ENCODE measurements at places on chromosomes 1 and 21. TPM values are rescaled to one million over a fixed set of nuclear protein-coding genes. Genes with fewer than 3 reads are reported as not detected.
A peak's percentile ranks its signal among the peaks of the same experiment; 100 is the strongest.

- peak; percentile 43 for DNase-seq
Measured at GRCh38 chr1:156489166-156489934, 11.2 kb downstream of the MEF2D start.

GRCh38 chr1:9400425-9401079 is 107.9 kb downstream of the SPSB1 start:
- peak; percentile 30 for DNase-seq

GRCh38 chr1:200207711-200208126 is 180.2 kb downstream of the NR5A2 start:
- DNase-seq = no peak

GRCh38 chr1:154759793-154760192 is 110.3 kb downstream of the KCNN3 start:
- no peak for DNase-seq

Gene FMO2
- not detected for total RNA-seq

Gene SGIP1
- not detected for total RNA-seq

Gene FMO4
- total RNA-seq = 1.2 TPM

DNA sequence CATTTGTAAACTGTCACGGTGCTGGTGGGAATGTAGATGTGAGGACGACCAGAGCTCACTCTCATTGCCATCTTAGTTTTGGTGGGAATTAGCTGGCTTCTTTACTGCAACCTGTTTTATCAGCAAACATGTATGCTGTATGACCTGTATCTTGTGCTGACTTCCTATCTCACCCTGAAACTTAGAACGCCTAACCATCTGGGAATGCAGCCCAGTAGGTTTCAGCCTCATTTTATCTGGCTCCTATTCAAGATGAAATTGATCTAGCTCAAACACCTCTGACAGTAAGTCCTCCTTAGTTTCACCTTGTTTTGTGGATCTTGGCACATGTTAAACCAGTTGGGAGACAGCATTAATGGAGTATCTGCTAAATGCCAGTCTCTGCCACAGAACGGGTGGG is 174.6 kb downstream of the HLX start:
- no peak for DNase-seq

DNA sequence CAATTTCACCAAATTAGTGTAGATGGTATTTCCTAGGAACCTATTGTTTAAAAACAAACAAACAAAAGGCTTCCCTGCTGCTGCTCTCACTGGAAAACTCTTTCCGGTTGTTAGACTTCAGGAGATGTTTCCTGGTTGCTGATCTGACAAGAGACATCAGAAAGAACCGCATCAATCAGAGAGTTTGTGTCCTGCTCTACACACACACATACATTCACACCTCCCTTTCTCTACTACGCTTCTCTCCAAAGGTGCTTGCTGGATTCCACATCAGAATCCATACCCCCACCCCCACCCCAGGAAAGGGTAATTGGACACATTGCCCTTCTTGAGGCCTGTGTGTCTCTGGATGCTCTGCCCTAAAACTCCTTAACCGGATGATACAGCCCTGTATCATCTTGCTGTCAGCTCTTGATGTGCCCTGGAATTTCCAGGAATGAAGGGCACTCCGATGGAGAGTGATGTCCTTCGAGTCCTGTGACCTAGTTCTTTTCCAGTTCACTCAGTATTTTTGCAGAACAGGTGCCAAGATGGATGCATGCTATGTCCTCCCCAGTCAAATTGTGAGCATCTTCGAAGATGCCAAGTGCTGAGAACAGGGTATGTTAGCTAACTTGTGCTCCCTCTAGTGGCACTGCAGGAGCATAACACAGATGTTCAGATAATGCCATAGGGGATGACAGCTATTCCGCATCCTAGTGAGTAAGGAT is 113.7 kb upstream of the SLC35F3 start:
- DNase-seq = peak; percentile 28

- peak; percentile 48 for DNase-seq
Measured at GRCh38 chr21:32611471-32611997, 643 bp downstream of the CFAP298 start.

DNA sequence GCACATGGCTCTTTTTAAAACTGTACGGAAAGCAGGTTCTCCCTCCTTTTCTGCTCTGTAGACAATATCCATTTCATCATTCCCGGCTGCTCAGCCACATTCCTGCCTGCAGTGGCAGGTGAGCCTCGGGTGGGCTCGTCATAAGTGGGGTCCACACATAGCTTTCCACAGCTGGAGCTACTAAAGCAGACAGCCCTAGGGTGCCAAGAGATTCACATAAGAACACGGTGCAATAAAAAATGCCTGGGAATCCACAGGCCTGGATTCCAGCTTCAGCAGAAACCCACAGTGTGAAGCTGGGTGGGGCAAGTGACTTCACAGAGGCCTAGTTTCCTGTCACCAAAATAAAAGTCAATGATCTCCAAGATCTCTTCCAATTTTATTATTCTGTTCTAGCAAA is 96.4 kb downstream of the MIS18A start:
- DNase-seq = no peak

Gene PBX1
- 0.18 TPM for total RNA-seq

Gene NEXN
- 0.95 TPM for total RNA-seq

DNA sequence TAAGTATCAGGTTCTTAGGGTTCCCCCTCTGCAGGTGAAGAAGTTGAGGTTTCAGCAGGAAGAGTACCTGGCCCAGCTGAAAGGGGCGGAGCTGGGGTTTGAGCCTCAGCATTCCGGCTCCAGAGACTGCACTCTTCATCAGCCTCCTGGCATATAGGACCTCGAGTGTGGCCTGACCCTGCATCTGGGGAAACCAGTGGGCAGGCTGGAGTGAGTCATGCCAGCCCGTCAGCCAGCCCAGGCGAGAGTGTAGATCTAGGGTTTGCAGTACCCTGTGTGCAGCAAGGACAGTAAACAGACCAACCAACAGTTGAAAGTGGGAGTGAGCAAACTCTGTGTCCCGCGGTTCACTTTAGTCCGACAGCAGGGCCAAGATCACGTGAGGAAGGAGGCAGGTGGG is 14.1 kb downstream of the MFSD2A start:
- no peak for DNase-seq

GRCh38 chr1:43439781-43440180 is 13.9 kb downstream of the HYI start:
- DNase-seq = no peak

GRCh38 chr1:57748719-57749118 is 324.9 kb upstream of the DAB1 start:
- no peak for DNase-seq

GRCh38 chr1:236980673-236981072 is 23.6 kb downstream of the MT1HL1 start:
- DNase-seq = no peak

DNA sequence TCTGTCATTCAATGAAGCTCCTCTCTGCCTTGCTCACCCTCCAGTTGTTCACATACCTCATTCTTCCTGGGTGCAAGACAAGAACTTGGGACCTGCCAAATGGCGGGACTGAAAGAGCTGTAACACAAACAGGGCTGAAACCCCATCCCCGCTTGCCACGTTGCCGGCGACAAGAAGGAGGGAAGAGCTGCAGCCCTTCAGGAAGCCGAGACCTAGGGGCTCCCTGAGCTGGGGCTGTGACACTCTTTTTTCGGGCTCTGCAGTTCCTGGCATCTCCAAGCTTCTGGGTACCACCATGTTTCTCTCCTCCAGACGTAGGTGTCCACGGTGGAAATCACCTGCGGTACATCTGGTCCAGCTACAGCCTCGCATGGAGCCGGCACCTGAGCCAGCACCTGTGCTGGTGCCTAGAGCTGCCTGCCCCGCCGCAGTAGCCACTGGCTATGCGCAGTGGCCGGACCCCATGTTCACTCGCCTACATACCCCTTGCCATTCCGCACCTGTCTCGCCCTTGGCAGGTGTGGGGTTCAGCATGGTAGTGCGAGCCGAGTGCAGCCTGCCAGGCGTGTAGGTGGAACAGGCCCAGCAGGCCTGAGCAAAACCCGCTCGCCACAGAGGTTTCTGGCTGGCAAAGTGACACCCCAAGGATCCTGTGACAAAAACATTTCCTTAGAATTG is 367.0 kb upstream of the NEGR1 start:
- no peak for DNase-seq

GRCh38 chr1:244150665-244151064 is 99.6 kb downstream of the ZBTB18 start:
- DNase-seq = no peak

Gene C1QA
- not detected for total RNA-seq

- DNase-seq = no peak
Measured at GRCh38 chr21:16454399-16454798, 724.6 kb downstream of the USP25 start.

DNA sequence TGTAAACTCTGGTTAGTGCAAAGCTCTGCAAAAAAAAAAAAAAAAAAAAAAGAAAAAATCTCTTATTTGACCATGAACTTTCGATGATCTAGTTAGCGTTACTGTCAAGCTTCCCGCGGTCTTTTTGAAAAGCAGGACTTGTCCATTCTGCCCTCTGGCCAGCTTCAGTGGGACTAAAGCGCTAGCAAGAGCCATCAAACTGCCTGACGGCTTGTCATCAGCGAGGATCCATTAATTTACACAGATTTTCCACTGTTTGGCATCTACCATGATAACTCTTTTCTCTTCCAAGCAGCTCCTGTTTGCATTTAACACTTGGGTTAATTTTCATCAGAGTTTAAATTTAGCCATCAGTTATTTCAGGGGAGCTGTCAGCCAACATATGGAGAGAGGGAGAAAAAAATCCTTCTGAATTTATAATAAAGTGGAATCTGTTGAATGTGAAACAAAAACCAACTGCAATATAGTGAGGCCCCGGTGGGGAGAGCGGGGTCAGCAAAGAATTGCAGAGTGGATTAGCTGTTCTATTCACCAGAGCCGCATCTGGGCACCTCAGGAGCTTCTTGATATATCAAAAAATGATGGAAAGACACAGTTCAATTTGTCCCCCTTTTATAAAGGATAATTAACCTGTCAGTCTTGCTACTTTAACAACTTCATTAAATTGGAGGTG is 298.2 kb downstream of the SPATA17 start:
- DNase-seq = no peak
